ENCODE measurements at places on chromosomes 5 and 9.

DNA sequence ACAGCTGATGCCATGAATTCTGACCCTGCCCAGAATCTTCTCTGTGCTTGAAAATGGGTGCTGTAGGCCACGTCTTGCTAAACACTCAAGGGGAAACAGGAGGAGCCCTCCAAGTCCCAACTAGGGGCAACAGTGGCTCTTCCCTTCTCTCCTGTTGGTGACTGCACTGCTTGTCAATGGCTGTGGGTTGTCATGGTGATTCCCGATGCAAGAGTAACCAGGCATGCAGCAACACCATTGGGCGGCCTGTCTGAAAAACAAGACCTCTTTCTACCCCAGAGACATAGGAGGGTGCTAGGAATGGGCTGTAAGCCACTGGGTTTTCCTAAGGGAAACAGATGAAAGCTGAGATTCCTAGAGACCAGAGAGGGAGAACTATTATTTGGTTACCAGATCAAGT lies 201.7 kb upstream of the PANK3 start:
- DNase-seq = no peak

DNA sequence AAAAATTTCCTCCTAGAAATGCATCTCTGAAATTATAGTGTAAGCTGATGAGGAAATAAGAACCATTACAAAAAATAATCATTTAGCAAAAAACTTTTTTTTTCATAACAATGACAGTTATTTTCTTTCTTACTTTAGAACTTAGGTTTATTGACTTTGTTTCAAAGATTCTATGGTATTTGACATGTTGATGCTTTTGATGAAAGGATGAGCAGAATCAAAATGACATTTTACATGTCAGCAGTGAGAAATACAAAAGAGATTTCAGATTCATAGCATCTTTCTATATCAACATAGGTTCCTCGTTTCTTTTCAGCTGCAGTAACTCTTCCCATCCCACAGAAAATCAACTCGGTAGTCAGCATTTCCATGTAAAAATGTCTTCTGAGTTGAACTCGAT lies 1226.6 kb upstream of the C9orf72 start:
- no peak for DNase-seq

- no peak for DNase-seq
These were observed 819.1 kb upstream of the GRAMD2B start for GRCh38 chr5:125604104-125604503.

DNA sequence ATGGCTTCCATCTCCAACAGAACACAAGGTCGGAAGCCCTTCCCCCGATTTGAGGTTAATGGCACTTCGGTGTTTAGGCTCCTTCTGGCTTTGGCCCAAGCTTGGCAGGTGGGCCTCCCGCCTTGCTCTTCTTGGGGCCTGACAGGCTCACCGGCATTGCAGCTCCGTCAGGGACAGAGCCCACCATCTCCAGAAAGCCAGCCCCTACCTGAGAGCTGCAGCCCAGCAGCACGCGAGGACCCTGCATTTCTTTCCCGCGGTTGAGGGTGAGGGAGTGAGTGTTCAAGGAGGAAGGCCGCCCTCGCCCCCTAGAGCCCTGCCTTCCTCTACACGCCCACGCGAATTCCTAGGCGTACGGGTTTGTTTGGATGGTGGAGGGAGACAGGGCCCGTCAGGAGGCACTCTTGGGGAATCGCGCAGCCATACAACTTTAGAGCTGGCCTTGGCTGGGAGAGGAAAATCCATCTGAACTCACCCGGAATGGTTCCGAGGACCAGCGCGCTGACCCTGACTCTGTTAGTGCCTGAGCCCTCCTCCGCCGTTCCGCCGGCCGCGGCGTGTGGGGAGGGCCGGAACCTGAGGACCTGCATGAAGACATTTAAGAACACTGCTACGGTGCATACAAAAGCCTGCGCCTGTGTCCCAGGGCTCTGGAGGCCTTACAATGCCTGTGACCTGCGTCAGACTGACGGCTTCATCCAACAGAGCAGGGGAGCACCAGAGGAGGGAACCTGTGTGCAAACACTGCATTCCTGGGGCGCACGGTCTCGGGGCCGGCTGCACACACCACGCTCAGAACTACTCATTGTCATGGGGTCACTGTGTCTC lies 73.8 kb downstream of the MRPL36 start:
- DNase-seq = peak; percentile 66

DNA sequence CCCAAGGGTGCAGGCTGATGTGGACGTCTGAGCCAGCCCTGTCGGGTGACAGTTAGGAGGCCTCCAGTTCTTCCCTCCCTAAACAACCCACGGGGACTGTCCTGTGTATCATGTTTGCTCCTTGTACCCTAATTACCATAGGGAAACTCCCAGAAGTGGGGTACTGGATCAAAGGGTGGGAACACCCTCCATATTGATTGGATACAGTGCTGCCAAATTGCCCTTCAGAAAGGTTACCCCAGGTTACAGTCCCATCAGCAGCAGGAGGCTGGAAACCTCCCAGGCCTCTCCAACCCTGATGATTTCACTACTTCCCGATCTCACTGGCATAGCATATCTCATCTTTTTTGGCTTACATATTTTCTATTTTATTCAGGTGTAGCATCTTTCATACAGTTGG lies 22.0 kb downstream of the UBE2QL1 start:
- DNase-seq = no peak

DNA sequence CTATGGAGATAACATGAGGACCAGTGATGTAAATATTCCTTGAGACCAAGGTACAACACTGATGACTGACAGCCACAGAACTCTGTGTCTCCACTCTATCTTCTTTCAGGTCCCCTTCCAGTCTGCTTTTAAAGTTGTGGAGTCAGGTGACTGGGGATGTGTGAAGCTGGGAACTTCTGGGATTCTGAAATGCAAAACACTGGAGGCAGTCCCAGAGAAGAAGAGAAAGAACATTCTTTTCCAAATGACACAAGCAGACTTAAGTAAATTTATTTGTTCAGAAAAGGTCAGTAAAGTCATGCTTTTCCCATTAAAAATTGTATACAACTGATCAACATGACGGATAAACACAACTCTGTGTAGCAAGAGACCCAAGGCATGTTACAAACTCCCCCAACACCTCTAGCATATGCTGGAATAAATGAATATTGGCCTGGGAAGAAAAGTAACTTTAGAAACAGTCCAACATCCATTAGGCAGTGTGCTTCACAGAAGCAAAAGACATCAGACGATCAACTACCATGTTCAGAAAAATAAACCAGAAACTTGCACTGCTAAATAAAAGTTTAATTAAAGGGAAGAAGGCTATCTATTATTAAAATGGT lies 92.4 kb upstream of the IFNK start:
- DNase-seq = no peak

DNA sequence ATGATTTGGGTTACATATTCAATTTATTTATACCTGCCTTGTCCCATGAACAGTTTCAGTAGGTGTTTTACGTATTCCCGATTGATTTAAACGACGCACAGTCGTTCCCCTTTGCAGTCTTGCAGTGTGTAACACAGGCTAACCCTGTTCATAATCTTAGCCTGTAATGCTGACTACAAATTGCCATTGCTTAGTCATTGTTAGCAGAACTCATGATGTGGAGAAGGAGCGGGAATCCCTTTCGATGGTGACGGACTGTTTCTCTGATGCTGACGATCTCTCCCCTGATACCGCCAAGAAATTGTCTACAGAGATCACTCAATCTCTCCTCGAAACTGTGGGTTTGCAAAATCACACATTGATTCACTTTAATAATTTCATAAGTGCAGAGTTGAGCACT lies 93.2 kb downstream of the MRPL36 start:
- no peak for DNase-seq

DNA sequence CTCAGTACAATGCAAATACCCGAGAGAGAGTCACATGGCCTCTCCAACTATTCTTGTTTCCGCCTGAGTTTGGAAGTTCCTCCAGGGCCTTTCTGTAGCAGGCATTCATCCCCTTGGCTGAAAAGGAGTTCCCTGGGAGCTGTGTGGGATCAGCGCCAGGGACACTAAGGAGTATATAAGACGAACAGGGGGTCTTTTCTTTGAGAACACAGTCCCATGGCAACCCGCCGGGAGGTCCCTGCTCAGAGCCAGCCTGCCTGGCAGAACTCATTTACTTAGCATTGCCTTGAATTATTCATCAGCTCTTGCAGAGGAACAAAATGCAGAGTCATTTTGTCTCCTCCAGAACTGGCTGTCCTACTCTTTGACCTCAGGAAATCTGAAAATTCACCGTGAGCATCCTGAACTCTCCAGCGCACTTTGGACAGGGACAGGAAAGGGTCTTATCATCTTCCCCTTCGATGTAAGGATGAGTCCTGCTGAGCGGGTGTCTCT lies 120.4 kb upstream of the OSMR start:
- DNase-seq = no peak

DNA sequence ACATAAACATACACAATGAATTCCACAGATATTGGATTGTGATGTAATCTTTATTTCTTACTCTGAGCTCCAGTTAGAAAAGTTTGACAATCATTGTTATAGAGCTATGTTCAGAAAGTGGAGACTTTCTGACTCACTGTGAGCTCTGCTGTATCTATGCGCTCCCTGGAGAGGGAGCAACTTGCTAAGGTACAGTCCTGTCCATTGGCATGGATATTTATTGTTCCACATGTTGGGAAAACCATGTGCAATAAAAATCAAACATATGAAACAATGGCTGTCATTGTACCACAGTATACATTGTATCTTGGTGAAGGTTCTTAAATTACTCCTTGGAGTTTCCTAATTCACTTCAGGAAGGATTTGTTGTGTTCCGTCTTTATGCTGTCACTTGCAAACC lies 26.8 kb downstream of the NMRK1 start:
- DNase-seq = no peak

- DNase-seq = no peak
These were observed 31.9 kb downstream of the IRF1 start for GRCh38 chr5:132458651-132459030.

- DNase-seq = no peak
These were observed 3.9 kb downstream of the GPRIN1 start for GRCh38 chr5:176606032-176606431.

DNA sequence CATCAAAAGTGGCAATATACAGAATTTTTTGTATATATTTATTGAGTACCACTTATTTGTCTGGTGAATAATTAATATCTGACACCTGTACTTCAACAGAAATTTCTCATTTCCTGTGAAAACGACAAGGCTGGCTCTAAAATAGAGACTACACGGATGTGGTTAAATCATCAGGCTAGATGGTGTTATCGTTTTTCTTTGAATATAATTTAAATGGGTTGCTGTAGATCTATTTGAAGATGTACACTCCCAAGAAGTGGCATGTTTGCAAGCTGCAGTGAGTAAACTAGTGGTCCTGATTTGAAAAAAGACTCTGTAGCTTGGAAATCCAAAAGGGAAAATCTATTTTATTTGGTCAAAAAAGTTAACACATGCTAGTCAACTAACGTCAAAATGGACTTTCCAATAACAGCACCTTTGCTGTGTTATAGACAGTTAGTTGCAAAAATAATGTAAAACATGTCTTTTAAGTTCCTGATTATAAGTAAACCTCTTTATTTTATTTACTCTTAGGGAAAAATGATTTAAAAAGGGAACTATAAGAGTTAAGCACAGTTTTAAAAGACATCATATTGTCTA lies 13.8 kb downstream of the ST8SIA4 start:
- no peak for DNase-seq

DNA sequence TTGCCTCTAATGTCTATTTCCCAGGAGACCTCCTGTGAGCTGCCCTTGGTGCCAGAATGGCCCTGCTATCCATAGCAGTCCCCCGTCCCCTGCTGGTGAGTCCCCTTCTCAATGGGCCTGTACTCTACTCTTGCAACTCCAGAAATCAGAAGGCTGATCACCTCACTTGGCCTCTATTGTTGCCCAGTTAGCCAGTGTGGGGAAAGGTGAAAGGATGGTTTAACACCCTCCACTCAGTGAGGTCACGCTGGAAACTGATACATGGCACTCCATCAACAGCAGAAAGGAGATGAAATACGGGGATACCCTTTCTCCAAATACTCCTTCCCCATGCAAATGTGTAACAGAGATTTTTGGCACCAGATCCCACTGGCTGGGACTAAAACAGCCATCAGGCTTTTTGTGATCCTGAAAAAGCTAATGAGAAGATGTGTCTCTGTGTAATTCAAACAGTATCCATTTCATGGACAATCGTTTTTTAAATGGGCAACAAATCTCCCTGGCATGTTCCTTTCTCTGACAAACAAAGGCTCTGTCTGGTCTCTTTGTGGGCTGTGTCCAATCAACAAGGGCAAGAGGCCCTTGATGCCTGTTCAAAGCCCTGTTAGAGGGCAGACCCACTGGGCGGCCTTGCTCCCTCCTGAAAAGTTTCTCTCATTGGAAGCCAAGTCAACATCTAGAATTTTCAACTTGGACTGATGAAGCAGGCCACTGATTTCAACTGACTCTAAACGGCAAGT lies 343.7 kb downstream of the SPOCK1 start:
- no peak for DNase-seq

DNA sequence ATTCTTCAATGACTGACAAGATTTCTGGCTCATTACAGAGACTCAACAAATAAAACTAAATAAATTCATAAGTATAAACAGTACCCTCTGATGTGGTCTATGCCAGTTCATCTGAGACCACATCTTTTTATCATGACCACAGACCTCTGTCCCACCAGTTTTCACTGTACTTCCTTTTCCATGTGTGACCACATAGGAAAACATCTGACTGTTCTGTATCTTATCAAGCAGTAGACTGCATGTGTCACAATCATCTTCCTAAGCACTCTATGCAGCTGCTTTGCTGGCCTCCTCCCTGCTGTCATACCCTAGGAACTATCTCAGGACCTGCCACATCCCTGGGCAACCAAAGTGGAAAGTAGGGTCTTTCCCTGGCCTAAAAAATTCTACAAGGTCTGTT lies 205.0 kb upstream of the ZNF462 start:
- no peak for DNase-seq

DNA sequence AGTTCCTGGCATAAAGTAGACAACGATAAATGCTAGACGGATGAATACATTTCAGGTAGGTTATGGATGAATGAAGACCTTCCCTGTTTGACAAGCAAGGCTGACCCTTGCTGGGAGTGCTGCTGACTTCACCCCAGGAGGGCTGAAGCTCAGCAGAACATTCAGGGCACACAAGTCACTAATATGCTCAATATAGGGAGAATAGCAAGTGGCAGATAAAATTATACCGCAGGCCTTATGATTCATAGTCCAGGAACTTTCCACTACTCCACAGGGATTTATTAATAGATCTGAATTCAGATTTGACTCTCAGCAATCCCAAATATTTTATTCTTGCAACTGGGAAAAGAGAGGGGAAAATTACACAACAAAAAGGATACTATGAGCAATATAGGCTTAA lies 38.2 kb upstream of the GRAMD2B start:
- no peak for DNase-seq

DNA sequence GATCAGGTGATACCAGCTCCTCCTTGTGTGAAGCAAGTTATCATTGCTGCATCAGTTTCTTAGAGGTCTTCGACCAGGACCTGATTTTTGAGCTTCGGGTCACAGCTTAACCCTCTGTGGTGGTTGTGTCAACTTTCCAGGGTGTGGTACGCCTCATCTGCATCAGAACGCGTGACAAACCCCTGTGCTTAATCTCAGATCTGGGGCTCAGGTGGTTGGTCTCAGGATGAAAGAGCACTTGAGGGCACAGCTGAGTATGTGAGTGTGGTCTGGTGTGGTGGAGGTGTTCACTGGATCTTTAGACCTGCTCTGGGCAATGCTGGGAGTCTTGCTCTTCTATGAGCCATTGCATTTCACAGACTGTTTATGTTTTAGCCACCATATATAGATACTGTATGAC lies 64.1 kb downstream of the OSTF1 start:
- no peak for DNase-seq
